Right ventricle myocardium inferior (tissue), 1 donor: ENCODE measurements at places on chromosomes 6 and 20. TPM values are rescaled to one million over a fixed set of nuclear protein-coding genes. Genes with fewer than 3 reads are reported as not detected.

ACTL10 gene
- total RNA-seq, result 0.19 TPM

FAM229B gene
- total RNA-seq, result 75.1 TPM

MAP7 gene
- total RNA-seq, result 3.2 TPM

GPR63 gene
- total RNA-seq, result 0.65 TPM

STXBP5 gene
- 13.8 TPM for total RNA-seq

- DNase-seq, result peak; percentile 85
These were observed 10.4 kb downstream of the SRC start for GRCh38 chr20:37356387-37356786.

DNA sequence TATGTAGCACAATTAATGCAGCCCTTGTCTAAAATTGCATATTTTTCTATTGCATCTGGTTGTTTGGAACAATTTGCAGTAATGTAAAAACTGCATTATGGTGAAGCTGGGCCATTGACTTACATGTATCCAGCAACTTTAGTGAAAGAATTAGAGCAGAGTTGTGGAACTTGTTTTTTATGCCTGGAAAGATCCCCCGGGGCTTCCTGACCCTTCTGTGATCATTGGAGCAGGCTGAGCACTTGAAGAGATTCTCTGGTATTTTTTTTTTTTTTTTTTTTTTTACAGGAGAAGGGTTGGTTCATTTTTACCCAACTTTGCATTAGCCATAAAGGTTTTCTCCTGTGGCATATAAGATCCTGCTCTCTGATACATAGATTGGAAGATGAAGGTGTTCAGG, 45.0 kb downstream of the LIN28B start:
- no peak for DNase-seq

GRCh38 chr20:15146948-15147347, 809.5 kb upstream of the FLRT3 start:
- DNase-seq, result no peak

DNA sequence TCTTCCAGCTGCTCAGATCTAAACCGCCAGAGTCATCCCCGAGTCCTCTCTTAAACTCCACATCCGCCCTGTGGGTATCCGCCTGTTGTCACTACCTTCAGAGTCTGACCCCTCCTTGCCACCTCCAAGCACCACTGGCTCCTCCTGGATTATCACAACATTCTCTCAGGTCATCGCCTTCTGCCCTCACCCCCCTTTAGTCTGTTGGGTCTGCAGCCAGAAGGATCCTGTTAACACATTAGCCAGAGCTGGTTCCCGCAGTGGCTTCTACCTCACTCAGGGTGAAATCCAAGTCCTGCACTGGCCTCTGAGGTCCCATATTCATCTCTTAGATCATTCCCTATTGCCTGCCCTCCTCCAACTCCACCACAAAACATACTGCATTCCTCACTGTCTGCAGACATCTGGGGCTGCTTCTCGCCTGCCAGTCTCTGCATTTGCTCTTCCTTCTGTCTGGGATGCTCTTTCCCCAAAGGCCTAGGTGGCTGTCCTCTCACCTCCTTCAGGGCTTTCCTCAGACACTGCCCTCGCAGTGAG, 34.1 kb downstream of the TNXB start:
- DNase-seq, result no peak

GRCh38 chr6:133609415-133610226, 279.3 kb upstream of the TCF21 start:
- no peak for DNase-seq

- DNase-seq, result peak; percentile 72
These were observed 146.3 kb downstream of the MTFR2 start for GRCh38 chr6:136103763-136104311.

DNA sequence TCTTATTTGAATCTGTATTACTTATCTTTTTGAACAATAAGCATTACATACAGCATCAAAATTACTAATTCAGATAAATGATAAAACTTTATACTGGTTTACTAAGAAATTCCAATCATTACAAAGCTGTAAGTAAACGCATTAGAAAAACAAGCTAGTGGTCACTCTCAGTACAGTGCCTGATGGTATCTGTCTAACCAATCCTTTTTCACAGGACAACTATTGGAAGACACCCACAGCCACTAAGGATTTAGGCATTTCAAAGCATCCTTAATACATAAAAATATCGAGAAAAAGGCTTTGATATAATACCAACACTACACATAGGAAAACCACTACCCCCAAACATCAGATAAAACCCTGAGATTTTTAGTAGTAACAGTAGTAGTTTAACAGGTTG, 2.6 kb downstream of the CD164 start:
- DNase-seq, result no peak

- no peak for DNase-seq
These were observed 51.9 kb downstream of the TRAM2 start for GRCh38 chr6:52524918-52525317.

GRCh38 chr20:63740070-63740626, 572 bp downstream of the SLC2A4RG start:
- DNase-seq, result no peak

DNA sequence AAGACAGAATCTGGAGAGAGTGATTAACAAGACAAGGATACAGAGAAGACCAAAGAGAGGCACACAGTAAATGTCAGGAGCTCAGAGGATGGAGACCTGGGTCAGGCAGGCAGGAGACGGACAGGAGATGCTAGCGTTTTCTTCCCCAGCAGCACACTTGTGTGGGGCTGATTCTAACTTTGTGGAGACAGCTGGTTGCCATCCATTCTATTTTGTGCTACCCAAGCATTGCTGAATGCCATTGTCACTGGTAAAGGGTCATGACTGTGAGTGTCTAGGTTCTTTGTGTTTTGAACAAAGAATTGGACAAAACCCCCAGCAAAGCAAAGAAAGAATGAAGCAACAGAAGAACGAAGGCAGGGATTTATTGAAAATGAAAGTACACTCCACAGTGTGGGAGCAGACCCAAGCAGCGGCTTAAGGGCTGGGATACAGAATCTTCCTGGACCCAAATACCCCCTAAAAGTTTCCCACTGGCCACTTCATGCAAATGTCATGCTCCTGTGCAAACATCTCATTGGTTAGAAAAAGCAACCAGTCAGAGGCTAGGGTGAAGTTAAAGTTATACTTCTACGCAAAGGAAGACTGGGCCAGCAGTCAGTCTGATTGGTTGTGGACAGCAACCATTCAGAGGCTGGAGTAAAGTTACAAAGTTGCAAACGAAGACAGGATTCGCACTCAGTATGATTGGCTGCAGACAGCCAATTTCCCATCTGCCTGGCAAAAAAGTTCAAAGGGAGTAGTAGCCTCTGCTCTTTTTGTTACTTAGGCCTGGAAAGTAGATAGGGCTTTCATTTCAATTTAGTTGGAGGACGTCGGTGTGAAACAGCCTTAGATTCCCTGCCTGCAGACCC, 17.5 kb downstream of the PTK7 start:
- no peak for DNase-seq

DNA sequence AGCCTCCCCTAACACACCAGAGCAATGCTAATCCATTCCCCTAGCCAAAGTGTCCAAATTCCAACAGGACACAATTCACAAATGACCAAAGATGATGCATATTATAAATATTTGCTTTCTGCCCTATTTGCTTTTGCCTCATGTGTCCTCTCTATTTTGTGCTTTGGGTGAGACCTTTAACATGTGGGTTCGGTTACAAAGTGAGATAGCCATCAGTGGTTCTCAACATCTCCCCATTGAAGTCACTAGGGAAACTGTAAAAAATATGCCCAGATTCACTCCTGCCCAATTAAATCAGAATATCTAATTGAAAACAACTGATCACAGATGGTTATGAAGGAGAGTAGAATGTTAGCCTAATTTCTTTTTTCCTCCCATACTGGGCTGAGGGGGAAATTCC, 159.2 kb downstream of the MTFR2 start:
- DNase-seq, result no peak

GRCh38 chr6:50270415-50270814, 220.7 kb upstream of the DEFB112 start:
- DNase-seq, result no peak

DNA sequence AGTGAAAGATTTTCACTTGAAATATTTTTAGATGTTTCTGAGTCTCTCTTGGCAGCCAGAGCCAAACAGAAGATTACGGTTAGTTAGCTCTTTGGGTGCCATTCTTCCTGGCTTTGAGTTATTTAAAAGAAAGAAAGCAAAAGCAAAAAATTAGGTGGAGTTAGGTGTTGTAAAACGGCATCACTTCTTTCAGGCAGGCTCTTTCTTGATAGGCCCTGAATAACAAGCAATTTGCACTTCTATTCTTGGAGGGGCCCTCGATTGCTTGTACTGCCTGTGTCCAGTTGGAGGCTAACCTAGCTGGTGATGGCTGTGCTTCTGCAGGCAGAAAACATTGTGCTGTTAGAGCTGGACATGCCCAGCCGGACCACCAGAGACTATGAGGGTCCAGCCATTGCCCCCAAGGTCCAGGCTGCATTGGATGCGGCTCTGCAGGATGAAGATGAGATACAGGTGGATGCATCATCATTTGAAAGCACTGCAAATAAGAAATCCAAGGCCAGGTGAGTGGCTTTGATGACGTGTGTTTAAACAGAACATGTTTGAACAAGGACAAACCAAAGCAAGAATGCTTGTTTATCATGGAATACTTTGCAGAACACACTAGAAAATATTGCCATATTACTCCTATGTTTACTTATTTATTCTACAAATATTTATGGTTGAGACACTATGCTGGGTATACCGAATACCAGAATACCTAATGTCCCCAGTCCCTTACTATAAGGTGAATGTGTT, 28.1 kb upstream of the ASXL1 start:
- no peak for DNase-seq

- no peak for DNase-seq
These were observed 76.0 kb upstream of the ADTRP start for GRCh38 chr6:11854408-11855165.

GRCh38 chr20:18999086-18999485, 185.5 kb downstream of the SCP2D1 start:
- DNase-seq, result no peak

DNA sequence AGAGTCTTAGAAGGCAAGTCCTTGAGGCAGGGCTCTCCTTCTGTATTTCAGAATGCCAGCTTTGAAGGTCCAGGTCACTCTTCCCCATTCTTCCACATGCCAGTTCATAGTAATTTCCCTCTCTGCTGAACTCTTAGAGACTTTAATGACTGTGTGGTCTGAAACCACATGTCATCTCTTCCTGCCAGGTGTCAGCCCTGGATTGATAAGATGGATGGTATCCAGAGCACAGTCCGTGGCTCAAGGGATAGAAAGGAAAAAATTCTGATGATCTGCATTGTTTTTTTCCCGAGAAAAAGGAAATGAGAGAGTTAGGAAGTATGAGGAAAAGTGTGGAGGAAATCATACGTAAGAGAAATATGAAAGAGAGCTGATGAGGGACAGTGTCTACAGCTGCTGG, 250.9 kb downstream of the TPBG start:
- no peak for DNase-seq

- no peak for DNase-seq
These were observed 46.3 kb upstream of the F13A1 start for GRCh38 chr6:6366803-6367202.

- DNase-seq, result peak; percentile 83
These were observed 35.6 kb upstream of the RPS6KA2 start for GRCh38 chr6:166662690-166663089.

DNA sequence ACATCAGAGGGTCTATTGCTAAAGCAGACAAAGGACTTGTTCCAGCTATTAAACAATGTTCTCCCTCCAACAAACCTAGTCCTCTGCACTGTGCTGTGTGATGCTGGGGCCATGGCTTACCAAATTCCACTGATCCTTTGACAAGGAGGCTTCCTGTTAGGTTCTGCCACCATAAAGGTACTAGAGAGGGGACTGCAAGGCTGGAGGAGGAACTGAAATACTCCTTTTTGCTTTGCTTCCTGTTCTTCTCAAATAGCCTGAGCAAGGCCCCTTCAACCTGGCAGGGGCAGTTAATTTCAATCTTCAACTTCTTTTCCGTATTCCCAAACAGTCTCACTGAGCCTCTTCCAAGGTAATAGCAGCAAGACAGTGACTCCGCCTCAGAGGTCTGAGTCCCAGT, 286.4 kb upstream of the IRAK1BP1 start:
- no peak for DNase-seq

DNA sequence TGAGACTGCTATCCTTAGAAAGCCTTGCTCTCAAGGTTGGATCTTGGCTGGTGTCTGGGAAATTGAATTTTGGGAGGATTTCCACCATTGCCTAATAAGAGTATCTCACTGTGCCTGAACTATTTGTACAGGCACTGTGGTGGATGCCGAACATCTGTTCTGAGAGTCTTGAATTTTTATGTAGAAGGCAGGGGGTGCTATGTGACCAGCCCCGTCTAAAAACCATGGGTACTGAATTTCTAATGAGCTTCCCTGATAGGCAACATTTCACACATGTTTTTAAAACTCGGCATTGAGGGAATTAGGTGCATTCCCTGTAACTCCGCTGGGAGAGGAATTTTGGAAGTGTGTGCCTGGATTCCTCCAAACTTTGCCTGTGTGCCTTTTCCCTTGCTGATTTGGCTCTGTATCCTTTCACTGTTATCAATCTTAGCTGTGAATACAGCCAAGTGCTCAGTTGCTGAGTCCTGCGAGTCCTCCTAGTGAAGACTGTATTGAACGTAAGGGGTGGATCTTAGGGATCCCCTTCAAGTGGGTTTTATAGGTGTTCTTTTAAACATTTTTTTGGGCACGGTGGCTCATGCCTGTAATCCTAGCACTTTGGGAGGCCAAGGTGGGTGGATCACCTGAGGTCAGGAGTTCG, 27.6 kb upstream of the SCAF8 start:
- DNase-seq, result no peak

DNA sequence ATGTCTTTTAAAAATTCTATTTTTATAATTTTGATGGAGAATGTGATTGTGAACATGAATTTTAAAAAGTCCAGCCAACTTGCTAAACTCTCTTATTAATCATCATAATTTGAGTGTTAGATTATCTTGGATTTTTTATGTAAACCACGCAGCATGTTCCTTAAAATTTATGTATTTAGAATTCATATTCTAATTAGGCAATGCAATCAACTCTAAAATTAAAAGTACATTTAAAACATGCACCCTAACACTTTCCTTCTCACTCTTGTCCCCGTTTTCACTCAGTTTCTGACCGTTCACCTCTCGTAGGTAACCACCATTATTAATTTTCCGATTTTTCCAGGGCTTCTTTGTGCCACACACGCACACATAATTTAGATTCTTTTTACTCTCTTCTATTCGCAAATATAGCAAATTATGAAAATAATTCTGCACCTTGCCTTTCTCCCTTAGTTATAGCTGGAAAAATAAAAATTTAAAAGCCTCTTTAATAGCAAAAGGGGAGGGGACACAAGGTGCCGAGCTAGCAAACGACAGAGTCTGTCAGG, 329 bp upstream of the ZKSCAN3 start:
- DNase-seq, result no peak

DNA sequence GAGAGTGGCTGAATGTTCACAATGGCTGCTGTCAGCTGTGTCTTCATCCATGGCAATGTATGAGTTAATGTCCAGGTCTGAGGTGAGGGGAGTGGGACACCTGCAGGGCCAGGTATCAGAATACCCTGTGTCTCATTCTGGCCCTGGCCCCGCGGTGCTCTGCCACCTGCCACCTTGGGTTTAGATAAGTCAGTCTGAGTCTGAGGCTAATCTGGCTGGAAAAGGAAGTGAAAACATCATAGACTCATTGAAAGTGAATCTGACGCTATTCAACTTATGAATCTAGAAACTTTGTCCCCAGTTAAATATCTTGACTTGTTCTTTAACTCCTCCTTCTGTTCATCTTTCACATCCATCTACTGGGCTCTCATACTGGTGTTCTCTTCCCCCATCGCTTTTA, 267.1 kb upstream of the JAG1 start:
- DNase-seq, result no peak
